ENCODE measurements at places on chromosomes 2 and 18.

- no peak for DNase-seq
Measured at GRCh38 chr2:424306-425171, 136.6 kb upstream of the ALKAL2 start.

- DNase-seq: peak; percentile 56
Measured at GRCh38 chr18:58996131-58996641, 131.5 kb downstream of the ZNF532 start.

GRCh38 chr18:61833978-61834377 is 58.8 kb downstream of the RNF152 start:
- DNase-seq: peak; percentile 28

GRCh38 chr2:143150287-143150686 is 21.1 kb downstream of the ARHGAP15 start:
- DNase-seq: no peak

- no peak for DNase-seq
Measured at GRCh38 chr2:103880081-103880834, 973.7 kb upstream of the POU3F3 start.

- no peak for DNase-seq
Measured at GRCh38 chr2:74481961-74482800, 617 bp downstream of the CCDC142 start.

DNA sequence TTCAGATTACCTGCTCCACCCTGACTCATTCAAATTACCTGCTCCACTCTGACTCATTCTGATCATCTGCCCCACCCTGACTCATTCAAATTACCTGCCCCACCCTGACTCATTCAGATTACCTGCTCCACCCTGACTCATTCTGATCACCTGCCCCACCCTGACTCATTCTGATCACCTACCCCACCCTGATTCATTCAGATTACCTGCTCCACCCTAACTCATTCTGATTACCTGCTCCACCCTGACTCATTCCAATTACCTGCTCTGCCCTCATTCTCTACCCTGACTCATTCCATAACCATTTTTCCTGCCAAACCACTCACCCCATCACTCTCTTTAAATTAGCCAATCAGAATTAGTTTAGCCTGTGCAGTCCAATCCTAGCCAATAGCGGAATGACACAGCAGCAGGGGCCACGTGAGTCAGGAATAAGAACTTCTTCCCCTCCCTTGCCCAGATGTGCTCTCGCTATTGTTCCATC is 26.2 kb downstream of the CFAP53 start:
- no peak for DNase-seq

- DNase-seq: no peak
Measured at GRCh38 chr2:160473468-160474318, 19.9 kb downstream of the RBMS1 start.

All from fibroblast of skin of abdomen (primary cell).